HCEC 1CT (cell line): ENCODE measurements at places on chromosomes 6 and 20.

DNA sequence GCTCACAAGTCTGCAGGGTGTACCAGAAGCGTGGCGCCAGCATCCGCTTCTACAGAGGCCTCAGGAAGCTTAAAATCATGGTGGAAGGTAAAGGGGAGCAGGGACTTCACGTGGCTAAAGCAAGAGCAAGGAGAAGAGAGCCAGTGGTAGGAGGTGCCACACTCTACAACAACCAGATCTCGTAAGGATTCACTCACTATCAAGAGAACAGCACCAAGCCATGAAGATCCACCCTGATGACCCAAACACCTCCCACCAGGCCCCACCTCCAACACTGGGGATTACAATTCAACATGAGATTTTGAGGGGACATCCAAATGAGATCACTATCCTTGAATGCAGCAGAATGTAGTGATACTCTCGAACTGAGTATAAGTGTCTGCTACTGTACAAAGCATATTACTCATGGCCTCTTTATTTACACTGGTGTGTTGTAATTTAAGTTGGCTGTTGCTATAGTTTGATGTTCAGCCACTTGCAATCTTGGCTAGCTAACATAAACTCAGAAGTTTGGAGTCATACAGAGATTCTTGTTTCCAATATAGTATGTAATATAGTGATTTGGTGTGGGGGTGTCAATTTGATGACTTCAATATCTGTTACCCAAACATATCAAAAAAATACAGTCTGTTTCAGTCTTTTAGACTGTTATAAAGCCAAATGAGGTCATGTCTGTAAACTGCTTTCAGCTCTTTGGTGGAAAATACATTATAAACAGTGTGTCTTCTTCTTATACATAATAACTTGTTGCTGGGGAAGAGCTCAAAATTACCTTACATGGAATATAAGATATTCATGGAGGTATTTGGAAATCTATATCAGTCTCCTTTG, 39.4 kb upstream of the MYLIP start:
- no peak for DNase-seq

DNA sequence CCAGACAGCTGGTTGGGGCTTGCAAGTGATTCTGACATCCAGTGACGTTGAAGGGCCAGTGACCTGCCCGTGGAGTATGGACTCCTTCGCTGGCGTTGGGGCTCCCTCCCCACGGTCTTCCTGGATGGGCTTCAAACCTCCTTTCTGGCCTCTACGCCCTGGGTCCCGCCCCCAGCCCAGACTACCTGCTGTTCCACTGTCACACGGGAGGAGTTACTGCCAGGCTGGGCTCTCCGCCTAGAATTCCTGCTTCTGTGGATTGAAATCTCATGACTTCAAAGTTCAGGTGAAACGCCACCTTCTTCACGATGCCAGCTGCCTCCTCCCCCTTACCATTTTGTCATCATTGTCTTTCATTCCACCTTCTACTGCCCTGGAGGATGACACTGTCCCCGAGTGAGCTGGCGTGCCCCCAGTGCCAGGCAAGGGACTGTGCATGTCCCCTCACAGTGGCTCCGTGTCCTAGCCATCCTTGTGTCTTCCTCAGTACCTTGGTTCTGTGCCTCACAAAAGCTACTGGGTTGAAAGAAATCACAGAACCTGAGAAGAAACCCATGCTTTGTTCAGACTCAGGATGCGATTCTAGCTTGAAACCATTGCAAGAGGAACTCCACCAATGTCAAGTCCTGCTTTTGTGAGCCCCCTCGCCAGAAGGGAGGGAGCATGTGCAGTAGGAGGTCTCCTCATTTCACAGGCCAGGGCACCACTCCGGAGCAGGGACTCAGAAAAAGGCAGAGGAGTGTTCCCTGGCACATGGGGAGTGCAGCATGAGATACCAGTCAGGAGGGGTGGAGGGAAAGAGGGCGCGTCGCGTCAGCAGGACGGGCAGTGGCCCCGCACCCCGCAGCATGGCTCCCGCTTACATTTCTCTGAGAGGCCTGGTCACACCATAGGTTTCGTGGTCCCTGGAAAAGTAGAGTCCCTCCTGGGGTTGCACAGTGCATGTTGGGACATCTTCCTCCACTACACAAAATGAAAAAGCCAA, 11.0 kb upstream of the IRF4 start:
- DNase-seq = no peak

- DNase-seq = no peak
Measured at GRCh38 chr6:14618759-14619418, 501.3 kb downstream of the CD83 start.

DNA sequence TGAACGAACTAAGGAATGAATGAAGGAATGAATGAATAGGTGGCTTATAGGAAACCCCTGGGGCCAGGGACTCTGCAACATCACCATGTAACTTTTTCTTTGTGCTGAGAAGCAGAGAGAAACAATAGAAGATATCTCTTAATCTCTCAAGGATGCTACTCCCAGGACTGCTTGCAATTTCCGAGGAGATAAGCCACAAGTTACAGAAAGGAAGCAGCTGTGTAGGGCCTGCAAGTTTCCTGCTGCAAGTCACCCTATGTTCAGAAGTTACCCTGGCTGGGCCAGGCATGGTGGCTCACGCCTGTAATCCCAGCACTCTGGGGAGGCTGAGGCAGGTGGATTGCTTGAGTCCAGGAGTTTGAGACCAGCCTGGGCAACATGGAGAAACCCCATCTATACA, 7.3 kb upstream of the MAVS start:
- DNase-seq = no peak

- DNase-seq = no peak
Measured at GRCh38 chr6:139355777-139356445, 18.5 kb downstream of the CITED2 start.

- no peak for DNase-seq
Measured at GRCh38 chr6:132365281-132365907, 35.9 kb downstream of the MOXD1 start.

DNA sequence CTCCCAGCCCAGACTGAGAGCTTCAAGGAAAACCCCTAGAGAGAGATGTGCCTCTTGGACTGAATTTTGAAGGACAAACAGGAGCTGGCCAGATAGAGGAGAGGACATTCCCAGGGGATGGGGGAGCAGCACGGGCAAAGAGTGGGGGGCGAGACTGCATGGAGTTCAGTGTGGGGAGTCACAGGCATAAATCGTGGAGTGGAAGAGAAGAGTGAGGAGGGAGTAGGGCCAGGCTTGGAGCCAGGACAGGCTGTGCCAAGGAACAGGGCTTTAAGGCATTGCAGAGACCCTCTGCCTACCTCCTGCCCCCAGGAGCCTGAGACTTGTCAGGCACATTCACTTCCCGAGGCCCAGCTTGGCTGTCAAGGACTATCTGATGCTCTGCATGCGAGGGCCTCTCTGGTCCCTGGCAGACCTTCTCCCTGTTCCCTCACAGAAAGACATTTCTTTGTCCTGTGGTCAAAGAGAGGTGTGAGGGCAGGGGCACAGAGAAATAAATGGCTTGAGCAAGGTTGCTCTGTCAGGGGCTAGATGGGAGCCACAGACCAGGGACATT, 5.2 kb upstream of the SLC22A7 start:
- no peak for DNase-seq

- no peak for DNase-seq
Measured at GRCh38 chr20:697826-698225, 22.2 kb upstream of the SCRT2 start.
